ENCODE measurements at places on chromosomes 5 and 9. TPM values are rescaled to one million over a fixed set of nuclear protein-coding genes. Genes with fewer than 3 reads are reported as not detected.

NRG2 gene
- total RNA-seq, result 2.5 TPM

ADCY2 gene
- not detected for total RNA-seq

CDC14B gene
- 12.9 TPM for total RNA-seq

IFNA2 gene
- not detected for total RNA-seq
